DMS79 treated with DMSO at 0.1 percent for 48 hours (cell line): ENCODE measurements at places on chromosomes 7 and 10.

DNA sequence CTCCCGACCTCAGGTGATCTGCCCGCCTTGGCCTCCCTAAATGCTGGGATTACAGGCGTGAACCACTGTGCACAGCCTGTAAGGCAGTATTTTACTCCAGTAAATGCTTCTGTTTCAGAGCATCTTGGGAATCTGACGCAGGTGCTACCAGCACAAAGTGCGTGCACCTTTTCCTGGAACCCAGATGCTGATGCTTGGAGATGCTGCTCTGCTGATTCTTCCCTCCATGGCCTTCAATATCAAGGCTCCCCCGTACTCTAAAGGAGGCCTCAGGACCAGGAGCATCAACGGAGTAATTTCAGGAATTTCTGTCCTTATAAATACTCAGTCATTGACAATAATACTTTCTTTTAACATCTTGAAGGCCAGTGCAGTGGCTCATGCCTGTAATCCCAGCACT, 23.5 kb downstream of the DENND2A start:
- DNase-seq = no peak

DNA sequence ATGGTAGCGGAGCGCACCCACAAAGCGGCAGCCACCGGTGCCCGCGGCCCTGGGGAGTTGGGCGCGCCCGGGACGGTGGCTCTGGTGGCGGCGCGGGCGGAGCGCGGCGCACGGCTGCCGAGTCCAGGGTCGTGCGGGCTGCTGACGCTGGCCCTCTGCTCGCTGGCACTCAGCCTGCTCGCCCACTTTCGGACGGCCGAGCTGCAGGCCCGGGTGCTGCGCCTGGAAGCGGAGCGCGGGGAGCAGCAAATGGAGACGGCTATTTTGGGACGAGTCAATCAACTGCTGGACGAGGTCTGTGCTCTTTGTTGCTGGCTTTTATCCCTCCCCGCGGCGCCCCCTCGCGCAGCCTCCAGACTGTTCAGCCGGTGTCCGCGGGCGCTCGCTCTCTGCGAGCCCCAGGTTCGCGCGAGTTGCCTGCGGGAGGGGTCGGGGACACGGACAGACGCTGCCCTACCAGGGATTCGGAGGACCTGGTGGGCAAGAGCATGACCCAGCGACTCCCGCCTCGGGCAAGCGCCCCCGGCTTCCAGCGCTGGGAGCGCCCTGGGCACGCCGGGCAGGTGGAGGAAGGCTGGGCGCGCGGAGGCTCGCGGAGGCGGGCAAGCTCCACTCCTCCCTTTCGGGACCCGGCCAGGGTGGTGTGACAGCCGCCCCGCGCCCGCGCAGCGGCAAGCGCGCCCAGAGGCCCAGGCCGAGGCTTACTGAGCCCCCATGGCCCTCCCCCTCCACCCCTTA, 887 bp downstream of the COL13A1 start:
- no peak for DNase-seq

DNA sequence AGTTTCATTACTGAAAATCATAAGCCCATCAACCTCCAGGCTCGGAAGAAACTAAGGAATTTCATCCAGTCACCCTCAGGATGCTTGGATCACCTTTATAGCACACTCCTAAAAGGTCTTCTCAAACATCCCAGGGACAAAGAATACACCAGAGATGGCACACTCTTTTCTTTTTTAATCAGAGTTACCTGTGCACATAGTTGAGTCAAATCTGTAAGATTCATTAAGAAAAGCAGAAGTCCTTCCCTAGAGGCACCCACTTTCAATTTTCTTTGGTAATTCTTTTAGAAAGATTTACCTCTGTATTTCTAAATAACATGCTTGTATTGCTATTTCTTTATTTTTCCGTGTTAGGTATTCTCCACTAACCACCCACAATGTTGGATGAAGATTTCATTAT, 50.6 kb upstream of the IL6 start:
- no peak for DNase-seq

DNA sequence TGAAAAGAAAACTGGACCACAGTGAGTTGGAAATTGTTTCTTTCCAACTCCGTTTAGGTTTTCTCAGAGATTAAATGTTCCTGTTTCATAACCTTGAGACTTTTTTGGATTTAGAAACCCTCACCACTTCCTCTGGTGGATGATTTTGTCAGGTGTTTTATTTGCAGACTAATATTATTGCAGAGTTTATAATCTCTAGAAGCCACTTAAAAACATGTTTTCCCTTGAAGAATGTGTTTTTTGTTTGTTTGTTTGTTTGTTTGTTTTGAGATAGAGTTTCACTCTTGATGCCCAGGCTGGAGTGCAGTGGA, 520 bp upstream of the MICU1 start:
- no peak for DNase-seq
